Activated CD4-positive, CD25-positive, alpha-beta regulatory T cell treated with anti-CD3 and anti-CD28 coated beads, Interleukin-2, amount 50 U/mL, for 72 hours (primary cell): ENCODE measurements at places on chromosomes 2 and 18.

- no peak for DNase-seq
Observed at GRCh38 chr2:139685090-139685983, 905.1 kb upstream of the NXPH2 start.

- DNase-seq = no peak
Observed at GRCh38 chr2:105425936-105426625, 27.2 kb upstream of the FHL2 start.

DNA sequence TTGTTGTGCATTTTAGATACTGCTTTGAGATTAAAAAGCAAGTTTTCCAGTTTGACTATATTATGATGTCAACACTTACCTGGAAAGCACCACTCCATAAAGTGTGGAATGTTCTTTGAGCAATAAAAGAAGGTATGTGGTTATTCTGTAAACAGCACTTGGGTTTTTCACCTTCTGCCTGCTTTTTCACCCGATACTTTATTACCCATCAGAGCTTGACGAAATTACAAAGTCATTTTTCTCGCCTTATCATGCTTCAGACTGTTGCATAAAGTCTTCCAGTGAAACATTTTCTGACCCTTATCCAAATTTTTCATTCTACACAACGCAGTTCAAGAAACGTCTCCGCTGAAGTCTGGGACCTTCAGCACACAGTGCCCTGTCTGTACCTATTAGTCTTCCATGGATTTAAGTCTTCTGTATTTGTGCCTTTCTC, 25.2 kb downstream of the CAB39 start:
- DNase-seq = no peak

DNA sequence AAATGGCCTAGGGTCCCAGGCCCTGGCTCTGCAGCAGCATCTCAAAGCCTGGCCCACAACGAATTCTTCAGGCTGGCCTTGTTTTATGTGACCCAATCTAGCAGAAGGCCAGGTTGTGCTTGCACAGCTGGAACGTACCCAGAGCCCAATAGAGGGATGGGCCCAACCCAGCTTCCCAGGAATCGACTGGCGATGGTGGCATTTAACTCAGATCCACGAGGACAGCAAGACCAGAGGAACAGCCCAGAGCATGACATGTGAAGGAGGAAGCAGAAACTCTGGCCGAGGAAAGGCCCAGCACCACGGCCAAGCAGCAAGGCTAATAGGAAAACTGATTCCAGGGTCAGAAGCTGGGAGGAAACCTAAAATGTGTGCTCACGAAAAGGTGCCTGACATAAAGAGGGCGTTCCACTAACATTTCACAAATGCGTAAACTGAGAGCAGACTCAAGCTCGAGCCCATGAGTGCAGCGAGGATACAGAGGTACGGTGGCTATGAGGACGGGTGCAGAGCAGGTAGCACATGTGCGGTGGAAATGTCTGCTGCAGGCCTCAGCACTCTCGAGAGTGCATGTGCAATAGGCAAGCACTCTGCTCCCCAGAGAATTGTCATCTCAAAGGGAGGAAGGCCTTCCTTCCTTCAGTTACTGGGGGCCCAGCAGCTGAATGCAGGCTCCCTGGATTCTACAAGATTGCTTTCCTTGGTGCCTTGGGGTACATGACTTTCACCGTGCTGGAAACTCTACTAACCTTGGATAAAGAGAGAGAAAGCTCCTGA, 156.9 kb upstream of the GLI2 start:
- DNase-seq = no peak
